NCI-H1436 treated with DMSO at 0.1 percent for 48 hours (cell line): ENCODE measurements at places on chromosomes 13 and 19.

GRCh38 chr13:85427416-85427815 is 371.8 kb downstream of the SLITRK6 start:
- DNase-seq: no peak

DNA sequence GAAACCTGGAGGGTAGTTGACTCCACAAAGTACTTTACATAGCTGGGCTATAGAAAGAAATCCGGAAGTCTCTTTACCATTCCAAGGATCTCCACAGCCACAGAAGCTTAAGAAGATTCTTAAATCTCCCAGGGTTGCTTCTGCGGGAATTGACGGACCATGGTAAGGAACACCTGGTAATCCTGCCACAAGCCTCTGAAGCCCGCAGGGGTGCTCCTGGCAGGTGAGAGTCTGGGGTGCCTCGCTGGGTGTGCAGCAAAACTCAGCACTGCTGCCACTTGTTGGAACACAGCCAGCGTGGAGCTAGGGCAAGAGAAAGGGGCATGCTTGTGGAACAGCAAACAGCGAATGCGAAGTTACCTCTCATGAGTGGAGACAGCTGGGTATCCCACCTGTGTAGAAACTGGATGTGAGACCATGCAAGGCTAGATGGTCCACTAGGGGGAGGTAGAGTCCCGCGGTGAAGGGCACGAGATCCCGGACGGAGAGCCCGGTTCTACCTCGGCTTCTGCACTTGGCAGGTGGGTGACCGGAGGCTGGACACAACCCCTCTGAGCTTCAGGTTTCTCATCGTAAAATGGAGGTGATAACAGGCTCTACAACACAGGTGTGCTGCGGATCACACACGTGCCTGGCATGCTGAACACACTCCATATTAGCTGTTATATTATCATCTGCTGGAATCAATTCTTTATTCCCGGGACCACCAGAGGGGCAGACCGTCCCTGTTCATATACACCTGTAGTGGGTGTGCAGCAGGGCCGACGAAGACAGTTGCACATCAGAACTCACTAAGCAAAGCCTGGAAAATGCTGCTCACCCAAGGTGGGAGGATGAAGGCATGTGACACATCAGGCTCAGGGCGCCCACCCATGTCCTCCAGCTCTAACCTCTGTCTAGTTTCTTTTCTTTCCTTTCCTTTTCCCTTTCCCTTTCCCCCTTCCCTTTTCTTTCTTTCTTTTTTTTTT is 24.1 kb upstream of the UBAC2 start:
- DNase-seq: no peak

GRCh38 chr19:16021796-16022195 is 54.5 kb upstream of the TPM4 start:
- DNase-seq: no peak

DNA sequence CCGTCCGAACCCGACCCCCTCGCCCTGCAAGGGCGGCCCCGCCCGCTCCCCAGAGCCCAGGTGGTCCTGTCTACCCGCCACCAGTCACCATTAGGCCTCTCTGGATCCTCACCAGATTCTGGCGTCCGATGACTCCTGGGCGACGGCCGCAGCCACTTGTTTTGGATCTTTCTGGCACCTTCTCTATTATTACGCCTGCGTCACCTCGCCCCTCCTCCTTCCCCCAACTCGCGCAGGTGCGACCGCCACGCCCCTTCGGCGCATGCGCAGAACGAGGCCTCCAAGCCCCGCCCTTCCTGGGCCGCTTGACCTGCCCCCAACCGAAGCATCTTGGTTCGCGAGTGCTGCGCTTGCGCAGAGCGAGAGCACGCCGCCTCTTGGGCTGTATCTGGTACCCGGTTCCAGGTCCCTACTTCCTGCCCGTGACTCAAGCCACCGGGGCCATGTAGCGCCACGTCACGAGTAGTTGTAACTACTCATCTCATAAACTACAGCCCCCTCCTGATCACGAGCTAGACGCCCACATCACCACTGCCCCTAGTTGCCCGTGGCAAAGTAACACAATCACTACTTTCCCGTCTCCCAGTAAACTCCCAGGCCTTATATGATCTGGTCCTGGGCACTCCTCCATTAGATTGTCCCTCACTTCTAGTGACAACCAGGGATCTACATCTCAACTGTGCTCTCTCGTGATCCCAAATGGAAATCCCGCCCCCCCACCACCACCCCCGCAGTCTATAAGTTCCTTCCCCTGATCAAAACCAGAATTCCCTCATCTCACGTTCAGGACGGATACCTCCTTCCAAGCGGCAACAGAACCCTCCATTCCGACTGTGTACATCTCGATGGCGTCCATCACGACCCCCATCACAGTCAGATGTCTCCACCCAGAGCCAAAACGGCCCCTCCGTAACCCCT is at the start of gene DEDD2:
Gene DEDD2 (minus strand): TSS at position 158 of the 918 bp plus-strand sequence. CDS start 670 bp downstream, outside the sequence.
- DNase-seq: peak; percentile 87

DNA sequence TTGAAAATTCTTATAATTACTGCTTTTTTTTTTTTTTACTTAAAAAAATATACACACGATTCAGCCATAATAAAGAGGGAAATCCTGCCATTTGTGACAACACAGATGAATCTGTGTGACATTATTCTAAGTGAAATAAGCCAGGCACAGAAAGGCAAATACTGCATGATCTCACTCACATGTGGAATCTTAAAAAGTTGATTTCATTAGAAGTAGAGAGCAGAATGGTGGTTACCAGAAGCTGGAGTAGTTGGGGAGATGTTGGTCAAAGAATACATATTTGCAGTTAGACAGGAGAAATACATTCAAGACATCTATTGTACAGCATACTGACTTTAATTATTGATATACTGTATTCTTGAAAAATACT is 116.2 kb downstream of the KLF12 start:
- DNase-seq: no peak

DNA sequence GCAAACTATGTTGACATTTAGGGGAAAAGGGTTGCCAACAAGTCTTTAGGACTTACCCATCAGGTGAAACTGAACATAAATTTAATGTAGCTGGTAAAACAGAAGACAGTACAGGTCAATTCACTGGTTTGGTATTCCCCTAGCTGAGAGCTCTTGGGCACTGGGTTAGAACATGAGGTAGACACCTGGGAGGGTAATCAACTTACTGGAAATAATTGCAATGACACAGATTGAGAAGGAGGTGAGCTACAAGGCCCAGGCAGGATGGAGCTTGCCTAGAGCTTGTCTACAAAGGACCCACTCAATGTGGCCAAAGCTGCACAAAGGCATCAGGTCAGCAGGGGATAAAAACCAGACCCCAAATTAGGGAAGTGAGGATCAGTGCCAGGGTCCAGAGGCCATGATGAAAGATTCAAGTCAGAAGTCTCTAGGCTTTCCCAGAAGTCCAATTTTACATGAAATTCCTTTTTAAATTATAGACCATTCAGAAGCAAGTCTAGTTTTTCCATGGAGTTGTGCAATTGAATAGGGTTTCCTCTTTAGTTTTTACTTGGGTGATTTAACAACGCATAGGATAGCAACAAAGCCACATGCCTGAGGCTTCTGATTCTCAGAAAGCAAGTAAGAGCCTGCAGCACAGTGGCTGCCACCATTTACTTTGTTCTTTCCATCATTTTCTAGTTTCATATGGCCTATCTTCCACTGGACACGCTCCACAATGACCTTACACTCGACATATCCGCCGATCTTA is 194.0 kb downstream of the NDFIP2 start:
- DNase-seq: no peak

DNA sequence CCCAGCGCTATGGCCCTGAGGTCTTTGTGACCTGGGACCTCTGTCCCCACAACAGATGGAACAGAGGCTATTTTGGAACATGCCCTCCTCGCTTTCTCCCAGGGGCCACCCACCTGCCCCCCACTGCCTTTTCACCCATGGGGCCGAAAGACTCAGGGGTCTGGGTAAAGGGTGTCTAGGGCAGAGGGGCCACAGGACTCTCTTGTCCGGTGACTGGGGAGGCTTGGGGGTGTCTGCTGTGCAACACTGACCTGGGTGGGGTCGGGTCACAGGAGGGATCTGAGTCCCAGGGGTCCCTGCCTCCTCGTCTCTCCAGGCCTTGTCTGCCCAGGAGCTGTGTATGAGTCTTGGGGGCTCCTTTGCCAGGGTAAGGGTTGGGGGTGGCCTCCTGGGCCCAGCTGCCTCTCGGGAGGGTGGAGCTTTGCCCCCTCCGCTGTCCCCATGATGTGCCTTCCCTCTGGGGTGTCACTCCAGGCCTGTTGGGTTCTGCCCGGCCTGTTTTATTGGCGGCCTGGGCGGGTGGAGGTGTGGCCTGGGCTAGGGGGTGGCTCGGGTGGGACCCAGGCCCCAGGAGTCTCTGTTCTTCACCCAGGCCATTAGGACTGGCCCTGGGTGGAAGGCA is 2.1 kb downstream of the ARID3A start:
- DNase-seq: no peak

GRCh38 chr19:33413868-33414666 is 40.6 kb downstream of the CEBPG start:
- no peak for DNase-seq

DNA sequence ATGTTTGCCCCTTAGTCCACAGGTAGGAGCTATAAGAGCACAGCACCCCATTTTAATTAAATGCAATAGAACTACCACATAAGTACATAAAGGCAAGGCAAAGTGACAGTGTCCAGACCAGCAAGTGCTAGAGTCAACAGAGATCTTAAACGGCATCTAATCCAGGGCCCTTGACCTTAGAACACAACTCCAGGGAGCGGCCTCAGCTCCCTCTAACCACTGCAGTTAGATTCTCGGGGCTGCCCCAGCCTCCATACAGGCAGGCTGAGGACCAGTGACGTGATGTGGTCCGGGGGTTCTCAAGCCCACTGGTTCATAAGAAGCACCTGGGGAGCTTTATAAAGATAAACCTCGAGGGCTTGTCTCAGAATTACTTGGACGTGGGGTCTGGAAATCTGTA is 10.0 kb upstream of the ATP12A start:
- DNase-seq: no peak

DNA sequence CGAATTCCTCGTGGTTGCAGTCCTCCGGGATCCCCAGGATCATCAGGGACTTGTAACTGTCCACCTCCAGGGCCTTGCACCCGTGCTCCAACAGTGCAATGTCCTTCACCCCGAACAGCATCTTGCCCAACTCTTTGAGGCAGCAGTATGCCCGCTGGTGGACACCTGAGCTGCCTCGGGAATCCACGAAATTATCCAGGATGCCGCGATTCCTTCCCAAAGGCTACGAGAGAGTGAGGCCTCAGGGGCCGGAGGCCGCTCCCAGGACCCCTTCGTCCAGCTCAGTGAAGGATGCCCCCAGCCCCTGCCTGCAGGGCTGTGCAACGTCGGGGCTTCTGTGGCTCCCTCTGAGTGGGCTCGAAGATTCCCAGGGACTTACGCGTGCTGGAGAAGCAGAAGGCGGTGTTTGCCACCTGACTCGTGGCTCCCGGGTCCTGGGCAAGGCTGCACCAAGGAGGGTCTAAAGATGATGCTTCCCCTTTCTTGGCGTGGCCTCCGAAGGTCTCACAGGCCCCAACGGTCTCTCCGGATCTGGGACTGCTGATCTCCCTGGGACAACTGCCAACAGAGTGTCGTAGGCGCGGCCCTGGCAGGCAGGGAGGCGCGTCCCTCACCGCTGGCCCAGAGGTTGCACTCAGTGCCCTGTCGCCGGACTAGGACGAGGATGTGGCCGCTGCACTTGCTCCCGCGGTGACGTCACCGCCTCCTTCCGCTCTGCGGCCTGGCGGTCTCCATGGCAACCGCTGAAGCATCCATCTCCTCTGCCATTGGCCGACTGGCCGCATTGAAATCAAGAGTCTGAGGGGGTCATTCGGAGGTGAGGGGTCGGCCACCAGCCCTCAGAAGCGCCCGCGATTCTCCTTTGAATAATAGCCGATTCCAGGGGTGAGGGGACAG is at the start of gene PNMA8C:
Gene PNMA8C (minus strand): TSS at position 698 of the 897 bp plus-strand sequence. CDS start 577 bp downstream, at position 121.
- DNase-seq: peak; percentile 15

DNA sequence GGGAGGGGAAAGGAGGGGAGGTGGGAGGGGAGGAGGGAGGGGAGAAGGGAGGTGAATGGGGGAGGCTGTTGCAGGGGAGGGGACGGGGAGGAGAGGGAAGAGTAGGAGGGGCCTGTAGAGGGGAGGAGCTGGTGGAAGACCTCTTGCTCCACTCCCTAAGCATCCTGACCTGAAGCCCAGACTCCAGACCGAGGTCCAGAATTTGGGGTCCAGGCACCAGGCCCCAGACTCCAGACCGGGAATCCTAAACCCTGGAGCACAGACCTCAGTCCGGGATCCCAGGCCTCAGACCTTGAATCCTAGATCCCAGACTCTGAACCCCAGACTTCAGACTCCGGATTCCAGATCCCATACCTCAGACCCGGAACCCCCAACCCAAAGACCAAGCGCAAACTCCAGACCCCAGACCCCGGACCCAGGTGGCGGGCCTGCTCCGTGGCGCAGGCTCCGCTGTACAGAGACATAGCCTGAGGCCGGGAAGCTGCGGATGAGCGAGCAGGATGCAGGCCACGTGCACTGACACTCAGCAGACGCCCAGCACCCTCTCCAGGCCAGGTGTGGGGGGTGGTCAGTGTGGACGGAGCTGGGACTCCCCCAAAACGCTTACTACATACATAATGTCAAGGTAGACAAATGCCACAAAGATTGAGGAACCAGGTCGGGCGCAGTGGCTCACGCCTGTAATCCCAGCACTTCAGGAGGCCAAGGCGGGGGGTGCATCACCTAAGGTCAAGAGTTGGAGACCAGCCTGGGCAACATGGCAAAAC is 710 bp upstream of the BTBD2 start:
- DNase-seq: peak; percentile 43

DNA sequence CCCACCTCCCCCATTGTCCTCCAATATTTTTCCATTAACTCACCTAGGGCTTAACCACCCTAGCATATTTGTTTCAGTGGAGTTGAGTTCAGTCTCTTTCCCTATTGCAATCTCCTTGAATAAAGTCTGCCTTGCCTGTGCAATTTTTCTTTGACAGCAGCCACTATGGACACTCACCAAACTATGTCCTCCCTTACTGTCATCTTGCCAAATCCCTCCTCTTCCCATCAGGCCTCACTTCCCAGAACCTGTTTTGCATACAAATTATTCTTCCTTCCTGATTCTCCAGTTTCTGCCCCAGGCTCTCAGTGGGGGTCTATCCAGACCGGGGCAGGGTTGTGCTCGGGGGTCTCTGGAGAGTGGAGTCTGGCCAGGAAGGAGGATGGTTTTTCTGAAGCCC is 2.2 kb upstream of the LYPD5 start:
- no peak for DNase-seq

DNA sequence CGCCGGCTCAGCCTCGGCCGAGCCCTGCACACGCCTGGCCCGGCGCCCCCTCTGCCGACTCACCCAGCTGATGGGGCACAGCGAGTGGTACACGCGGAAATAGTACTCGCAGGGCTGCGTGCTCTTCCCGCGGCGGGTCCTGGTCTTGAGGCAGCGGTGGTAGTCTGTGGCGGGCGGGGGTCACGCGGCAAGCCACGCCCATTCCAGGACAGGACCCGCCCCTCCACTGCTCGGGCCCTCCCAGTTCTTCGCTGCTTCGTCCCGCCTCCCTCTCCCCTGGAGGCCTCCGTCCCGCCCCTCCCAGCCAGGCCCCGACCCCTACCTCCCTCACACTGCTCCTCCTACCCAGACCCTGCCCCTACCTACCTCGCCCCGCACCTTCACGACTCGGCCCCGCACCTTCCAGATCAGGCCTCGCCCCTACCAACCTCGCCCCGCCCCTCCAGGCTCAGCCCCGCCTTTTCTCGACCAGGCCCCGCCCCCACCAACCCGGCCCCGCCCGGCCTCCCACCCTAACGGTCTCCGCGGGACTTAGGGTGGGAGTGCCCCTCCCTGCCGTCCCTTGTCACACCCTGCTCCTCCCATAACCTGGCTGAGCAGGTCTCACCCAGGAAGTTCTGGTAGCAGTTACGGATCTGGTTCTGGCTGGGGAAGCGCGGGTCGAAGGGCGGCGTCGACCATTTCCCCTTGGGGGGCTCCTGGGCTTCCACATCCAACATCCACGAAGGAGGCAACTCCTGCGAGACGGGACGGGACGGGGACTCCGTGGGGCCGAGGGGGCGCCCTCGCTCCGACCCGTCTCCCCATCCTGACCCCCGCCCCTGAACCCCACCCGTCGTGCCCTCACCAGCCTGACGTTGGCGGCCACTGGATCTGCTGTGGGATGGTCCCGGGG is 469 bp downstream of the COX6B2 start:
- no peak for DNase-seq
